ENCODE measurements at places on chromosomes 12 and 14. TPM values are rescaled to one million over a fixed set of nuclear protein-coding genes. Genes with fewer than 3 reads are reported as not detected.

The PHC1 gene
- polyA plus RNA-seq = 24.7 TPM

The CCNB1IP1 gene
- polyA plus RNA-seq = 105 TPM

The MAP3K9 gene
- 0.37 TPM for polyA plus RNA-seq

The RPL10L gene
- polyA plus RNA-seq = not detected

The TC2N gene
- 5.0 TPM for polyA plus RNA-seq

The KSR2 gene
- polyA plus RNA-seq = not detected

DNA sequence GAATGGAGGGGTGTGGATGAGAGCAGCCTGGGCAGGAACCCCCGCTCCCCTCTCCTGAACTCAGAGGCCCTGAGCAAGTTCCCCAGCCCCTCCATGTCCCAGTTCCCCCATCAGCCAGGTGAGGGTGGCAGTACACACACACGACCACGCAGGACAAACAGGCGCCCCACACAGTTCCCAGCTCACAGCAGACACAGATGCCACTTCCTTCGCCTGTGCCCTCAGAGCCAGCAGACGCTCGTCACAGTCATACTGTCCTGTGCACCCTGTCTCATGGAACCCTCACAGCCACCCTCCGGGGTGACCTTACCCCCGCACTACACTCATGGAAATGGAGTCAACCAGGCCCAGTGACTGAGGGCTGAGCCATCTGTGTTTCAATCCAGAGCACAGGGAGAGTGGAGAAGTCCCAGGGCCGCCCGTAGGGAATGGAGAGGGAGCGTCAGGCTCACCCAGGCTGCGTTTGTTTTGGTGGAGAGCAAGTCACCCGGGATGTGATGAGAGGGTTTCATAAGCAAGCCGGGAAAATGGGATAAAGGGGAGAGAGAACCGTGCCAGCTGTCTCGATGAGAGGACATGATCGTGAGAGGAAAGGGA, 47.5 kb upstream of the DYNC1H1 start:
- DNase-seq = no peak

- DNase-seq = no peak
Measured at GRCh38 chr14:100967178-100967577, 63.7 kb upstream of the RTL1 start.

GRCh38 chr12:67241482-67241881, 27.7 kb upstream of the CAND1 start:
- DNase-seq = no peak

- no peak for DNase-seq
Measured at GRCh38 chr12:70121562-70121961, 121.7 kb upstream of the CNOT2 start.
